Vagina (tissue), 2 donors: ENCODE measurements at places on chromosomes 4 and X. TPM values are rescaled to one million over a fixed set of nuclear protein-coding genes. Genes with fewer than 3 reads are reported as not detected.

GAB3 gene
- 7.6 TPM for total RNA-seq

GDPD2 gene
- total RNA-seq = not detected

REST gene
- total RNA-seq = 24.6 TPM

DUSP21 gene
- total RNA-seq = not detected

CLNK gene
- not detected for total RNA-seq

SNX25 gene
- total RNA-seq = 13.0 TPM

KLHL34 gene
- total RNA-seq = not detected

CT47A1 gene
- total RNA-seq = not detected

FAM149A gene
- total RNA-seq = 9.8 TPM

CT55 gene
- total RNA-seq = not detected

FMR1NB gene
- total RNA-seq = not detected

- no peak for DNase-seq
- H3K4me3 ChIP-seq = no peak overlapping the region
- H3K27me3 ChIP-seq = no peaks in the 10 kb centered on the region
These were observed 67.8 kb downstream of the USP38 start for GRCh38 chr4:143252478-143252877.

- no peak overlapping the region for H3K27ac ChIP-seq
- H3K27me3 ChIP-seq = no peaks in the 10 kb centered on the region
- H3K4me1 ChIP-seq = peaks cover 11% of the 10 kb centered on the region
- no peaks in the 10 kb centered on the region for H3K36me3 ChIP-seq
- no peak overlapping the region for H3K4me3 ChIP-seq
- DNase-seq = peak; percentile 87
These were observed 12.8 kb upstream of the NAT8L start for GRCh38 chr4:2046031-2046961.

DNA sequence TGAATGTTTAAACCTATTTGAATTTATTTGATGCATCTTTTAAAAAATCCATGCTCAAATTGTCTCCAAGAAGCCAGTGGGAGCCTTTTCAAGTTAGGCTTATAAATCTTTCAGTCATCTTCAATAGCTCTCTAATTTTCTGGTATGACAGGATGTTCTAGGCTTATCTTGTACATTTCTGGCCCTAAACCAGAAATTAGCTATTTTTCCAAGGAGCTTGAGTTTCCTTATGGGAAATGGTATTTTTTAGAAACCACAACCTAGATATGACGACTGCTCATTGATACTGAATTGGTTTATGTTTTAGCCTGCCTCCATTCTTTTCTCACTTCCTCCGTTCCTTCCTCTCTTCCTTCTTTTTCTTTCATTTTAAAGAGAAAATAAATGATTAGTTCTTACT lies 172.3 kb downstream of the SPRY1 start:
- no peak overlapping the region for H3K4me3 ChIP-seq
- H3K4me1 ChIP-seq = no peaks in the 10 kb centered on the region
- H3K27me3 ChIP-seq = no peaks in the 10 kb centered on the region
- no peaks in the 10 kb centered on the region for H3K36me3 ChIP-seq
- no peak overlapping the region for H3K27ac ChIP-seq

GRCh38 chr4:7650606-7651385 lies 216.1 kb upstream of the PSAPL1 start:
- peaks cover 35% of the 10 kb centered on the region for H3K4me1 ChIP-seq
- H3K4me3 ChIP-seq = no peak overlapping the region
- H3K36me3 ChIP-seq = no peaks in the 10 kb centered on the region

- H3K4me3 ChIP-seq = no peak overlapping the region
- no peak for DNase-seq
- no peaks in the 10 kb centered on the region for H3K36me3 ChIP-seq
- H3K27me3 ChIP-seq = no peaks in the 10 kb centered on the region
- no peaks in the 10 kb centered on the region for H3K4me1 ChIP-seq
These were observed 15.0 kb upstream of the STK32B start for GRCh38 chr4:5036239-5036638.

- no peaks in the 10 kb centered on the region for H3K36me3 ChIP-seq
- H3K27ac ChIP-seq = no peak overlapping the region
- H3K4me3 ChIP-seq = no peak overlapping the region
- H3K27me3 ChIP-seq = no peaks in the 10 kb centered on the region
- no peak for DNase-seq
- no peaks in the 10 kb centered on the region for H3K4me1 ChIP-seq
These were observed 13.1 kb upstream of the SULT1B1 start for GRCh38 chr4:69773484-69773883.

DNA sequence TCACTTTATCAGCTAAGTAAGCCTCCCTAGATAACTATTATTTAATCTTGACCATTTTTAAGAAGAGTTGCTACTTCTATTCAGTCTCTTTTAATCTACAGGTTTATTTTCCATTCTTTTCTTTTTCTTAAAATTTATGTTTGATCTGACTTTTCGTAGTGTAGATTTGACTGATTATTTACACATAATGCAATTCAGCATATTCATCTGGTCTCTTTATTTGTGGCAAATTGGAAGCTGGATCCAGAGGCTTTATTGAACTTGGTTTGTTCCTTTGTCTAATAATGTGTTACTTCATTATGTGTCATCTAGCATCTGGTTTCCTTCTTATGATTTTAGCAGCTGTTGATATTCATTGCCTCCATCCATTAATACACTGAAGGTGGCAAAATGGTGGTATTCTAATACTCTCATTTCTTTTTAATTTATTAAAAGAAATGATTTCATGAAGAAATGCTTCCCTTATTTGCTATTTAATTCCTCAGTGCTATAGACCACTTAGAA lies 113.0 kb downstream of the FBXW7 start:
- H3K27me3 ChIP-seq = no peaks in the 10 kb centered on the region
- no peaks in the 10 kb centered on the region for H3K36me3 ChIP-seq
- H3K4me3 ChIP-seq = no peak overlapping the region
- DNase-seq = no peak

- H3K27me3 ChIP-seq = no peaks in the 10 kb centered on the region
- peak overlapping the region; percentile 25 for H3K27ac ChIP-seq
- H3K4me1 ChIP-seq = peaks cover 58% of the 10 kb centered on the region
- no peak overlapping the region for H3K4me3 ChIP-seq
- no peaks in the 10 kb centered on the region for H3K36me3 ChIP-seq
These were observed 33.9 kb upstream of the AFAP1 start for GRCh38 chr4:7973545-7973981.

DNA sequence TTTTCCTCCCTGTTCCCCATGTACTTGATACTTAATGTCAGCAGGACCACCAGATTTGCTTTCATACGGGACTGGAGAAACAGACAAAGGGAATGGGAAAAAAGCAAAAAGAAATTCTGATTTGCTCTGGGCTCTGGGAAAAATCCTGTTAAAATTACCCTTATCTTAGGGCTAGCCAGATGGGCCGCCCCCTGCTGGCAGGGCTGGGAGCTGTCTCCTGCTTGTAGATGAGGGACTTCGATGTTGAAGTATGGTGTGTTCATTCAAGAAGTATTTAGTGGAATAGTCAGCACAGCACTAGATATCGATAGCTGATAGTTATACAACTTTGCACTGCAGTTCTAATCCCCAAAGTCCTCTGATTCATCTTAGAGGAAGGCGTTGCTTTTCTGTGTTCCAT lies 45.8 kb downstream of the BCORL1 start:
- DNase-seq = no peak
- H3K27me3 ChIP-seq = no peaks in the 10 kb centered on the region
- H3K27ac ChIP-seq = no peak overlapping the region
- H3K4me3 ChIP-seq = no peak overlapping the region
- no peaks in the 10 kb centered on the region for H3K36me3 ChIP-seq

DNA sequence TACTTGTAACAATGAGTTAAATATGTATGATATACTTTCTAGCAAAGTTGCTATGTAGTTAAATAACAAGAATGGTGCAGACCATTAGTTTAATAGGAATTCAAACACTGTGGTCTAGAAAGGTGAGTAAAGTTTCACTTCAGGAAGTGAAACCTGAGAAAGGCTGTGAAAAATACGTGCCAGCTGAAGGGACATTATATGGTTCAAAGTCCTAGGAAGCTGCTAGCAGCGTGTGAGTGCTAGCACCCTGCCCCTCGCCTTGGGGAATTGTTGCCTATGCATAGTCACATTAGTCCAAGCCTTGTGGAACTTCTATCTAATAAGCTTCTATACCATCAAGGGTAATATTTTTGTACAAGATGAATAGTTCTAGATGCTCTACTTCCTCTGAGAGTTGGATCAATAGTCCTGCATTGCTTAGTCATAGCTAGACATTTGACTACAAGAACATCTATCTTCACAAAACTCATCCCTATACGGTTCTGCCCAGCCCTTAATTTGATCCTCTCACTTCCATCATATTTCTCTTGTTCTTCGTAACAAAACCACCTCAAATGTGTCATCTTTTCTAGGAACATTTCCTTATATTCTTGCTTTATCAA lies 45.8 kb upstream of the ARSJ start:
- H3K36me3 ChIP-seq = no peaks in the 10 kb centered on the region
- DNase-seq = no peak
- no peaks in the 10 kb centered on the region for H3K27me3 ChIP-seq
- no peaks in the 10 kb centered on the region for H3K4me1 ChIP-seq
- no peak overlapping the region for H3K27ac ChIP-seq
- H3K4me3 ChIP-seq = no peak overlapping the region

DNA sequence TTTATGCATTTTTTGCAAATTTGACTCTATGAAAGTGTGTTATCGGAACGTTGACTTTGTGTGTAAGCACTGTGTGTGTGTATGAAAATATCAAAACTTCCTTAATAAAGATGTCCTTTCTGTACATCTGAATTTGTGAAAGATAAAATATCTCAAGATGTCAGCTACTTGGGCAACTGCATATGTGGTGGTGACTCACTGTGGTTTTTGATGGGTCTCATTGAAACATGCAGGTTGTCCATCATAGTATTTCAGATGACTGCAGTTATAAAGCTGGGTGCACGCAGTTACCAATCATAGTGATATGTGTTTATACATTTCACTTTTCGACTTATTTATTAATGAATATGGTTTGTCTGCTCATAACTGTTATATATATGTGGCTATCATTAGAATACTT lies 19.7 kb upstream of the BBS12 start:
- H3K27me3 ChIP-seq = no peaks in the 10 kb centered on the region
- no peak overlapping the region for H3K27ac ChIP-seq
- H3K4me3 ChIP-seq = no peak overlapping the region
- H3K36me3 ChIP-seq = no peaks in the 10 kb centered on the region
- DNase-seq = no peak

DNA sequence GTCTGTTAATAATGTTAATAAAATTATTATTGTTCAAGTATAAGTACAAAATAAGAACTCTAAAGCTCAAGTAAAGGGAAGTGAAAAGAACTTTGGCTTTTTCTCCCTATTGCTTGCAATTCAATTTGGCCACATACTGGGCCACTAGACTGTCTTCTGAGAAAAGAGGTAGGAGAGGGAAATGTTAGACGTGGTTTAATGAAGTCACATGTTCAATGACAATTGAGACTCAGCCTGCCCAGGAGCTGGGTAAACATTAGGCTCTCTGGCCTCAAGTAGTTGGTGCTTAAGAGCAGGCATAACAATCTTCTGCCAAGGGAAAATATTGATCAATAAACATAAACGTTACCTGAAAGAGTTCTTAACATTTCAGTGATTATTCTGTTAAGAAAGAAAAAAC lies 15.1 kb upstream of the PRSS12 start:
- no peaks in the 10 kb centered on the region for H3K36me3 ChIP-seq
- H3K27ac ChIP-seq = no peak overlapping the region
- H3K27me3 ChIP-seq = no peaks in the 10 kb centered on the region
- no peak overlapping the region for H3K4me3 ChIP-seq

- H3K4me3 ChIP-seq = peak overlapping the region; percentile 66
- peaks cover 33% of the 10 kb centered on the region for H3K4me1 ChIP-seq
- no peaks in the 10 kb centered on the region for H3K27me3 ChIP-seq
- H3K36me3 ChIP-seq = no peaks in the 10 kb centered on the region
These were observed 811 bp downstream of the FLNA start for GRCh38 chrX:154373340-154374306.

- no peak for DNase-seq
- H3K4me3 ChIP-seq = no peak overlapping the region
- no peaks in the 10 kb centered on the region for H3K27me3 ChIP-seq
- no peak overlapping the region for H3K27ac ChIP-seq
- H3K36me3 ChIP-seq = no peaks in the 10 kb centered on the region
- no peaks in the 10 kb centered on the region for H3K4me1 ChIP-seq
These were observed 115.0 kb downstream of the CEP44 start for GRCh38 chr4:174398728-174399127.

DNA sequence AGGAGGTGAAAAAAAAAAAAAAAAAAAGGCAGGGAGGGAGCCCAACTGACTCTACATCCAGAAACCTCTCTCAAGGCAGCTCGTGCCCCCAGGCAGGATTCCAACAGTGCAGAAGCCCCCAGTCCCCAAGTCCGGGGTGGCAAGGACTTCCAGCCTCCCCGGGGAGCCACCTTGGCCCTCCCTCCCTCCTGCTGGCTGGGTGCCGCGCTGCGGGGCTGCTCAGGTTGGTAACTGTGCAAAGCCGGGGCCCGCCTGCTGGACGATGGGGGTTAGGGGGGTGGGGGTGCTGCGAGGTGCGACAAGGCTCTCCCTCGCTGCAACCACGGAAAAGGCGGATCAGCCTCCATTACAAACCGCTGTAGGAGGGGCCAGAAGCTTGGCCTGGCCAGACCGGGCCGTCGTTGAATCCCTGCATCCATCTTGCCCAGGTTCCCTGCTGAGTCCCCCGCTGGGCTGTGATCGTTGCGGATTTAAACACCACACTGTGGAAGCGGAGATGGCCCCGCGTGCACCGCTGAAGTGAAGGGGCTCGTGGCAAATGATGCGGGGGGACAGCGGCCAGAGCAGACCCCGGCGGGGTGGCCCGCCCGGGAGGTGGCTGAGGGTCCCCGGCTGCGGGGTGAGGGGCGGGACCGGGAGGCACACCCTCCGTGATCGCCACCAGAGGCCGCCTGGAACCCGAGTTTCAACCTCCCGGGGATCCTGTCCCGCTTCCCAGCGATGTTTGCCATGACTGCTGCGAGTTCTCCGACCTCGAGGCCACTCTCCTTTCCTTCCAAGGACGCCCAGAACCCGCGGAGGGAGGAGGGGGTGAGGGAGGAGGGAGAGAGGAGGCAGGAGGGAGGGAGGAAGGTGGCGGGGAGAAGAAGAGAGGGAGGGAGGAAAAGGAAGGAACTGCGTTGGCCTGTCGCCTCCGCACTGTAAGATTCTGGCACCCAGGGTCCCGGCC lies 58.0 kb upstream of the DDX3X start:
- DNase-seq = no peak
- peak overlapping the region; percentile 67 for H3K27ac ChIP-seq
- H3K36me3 ChIP-seq = no peaks in the 10 kb centered on the region
- no peaks in the 10 kb centered on the region for H3K27me3 ChIP-seq

GRCh38 chrX:1483843-1484637 lies 31.3 kb upstream of the ASMTL start:
- no peak overlapping the region for H3K4me3 ChIP-seq
- DNase-seq = no peak
- H3K4me1 ChIP-seq = no peaks in the 10 kb centered on the region
- H3K27me3 ChIP-seq = no peaks in the 10 kb centered on the region
- no peaks in the 10 kb centered on the region for H3K36me3 ChIP-seq

- no peaks in the 10 kb centered on the region for H3K36me3 ChIP-seq
- no peak for DNase-seq
- no peaks in the 10 kb centered on the region for H3K4me1 ChIP-seq
- no peaks in the 10 kb centered on the region for H3K27me3 ChIP-seq
These were observed 31.5 kb upstream of the IL21 start for GRCh38 chr4:122652379-122652778.
